ENCODE measurements at places on chromosomes 5 and 9.

DNA sequence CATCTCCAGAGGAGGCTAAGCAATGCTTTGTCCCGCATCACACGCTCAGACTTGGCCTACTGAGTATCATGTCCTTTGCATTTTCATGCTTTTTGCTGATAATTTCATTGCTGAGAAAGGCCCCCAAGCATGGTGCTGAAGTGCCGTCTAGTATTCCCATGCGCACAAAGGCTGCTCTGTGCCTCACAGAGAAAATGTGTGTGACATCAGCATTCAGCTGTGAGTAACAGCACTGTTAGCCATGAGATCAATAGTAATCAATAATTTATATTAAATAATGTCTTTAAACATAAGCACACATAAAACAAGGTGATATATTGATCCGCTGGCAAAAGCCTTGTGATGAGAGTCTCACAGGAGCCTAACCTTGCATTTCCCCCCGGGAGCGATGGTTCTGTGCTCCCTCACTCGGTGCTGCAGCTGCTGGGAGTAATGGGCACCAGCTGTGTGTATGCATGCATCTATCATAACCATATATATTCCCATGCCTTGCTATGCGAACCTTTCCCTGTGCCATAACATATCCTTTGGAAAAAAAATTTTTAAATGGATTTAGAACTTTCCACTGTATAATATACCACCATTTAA lies 50.4 kb upstream of the RNF130 start:
- H3K4me3 ChIP-seq, result no peak overlapping the region
- H3K36me3 ChIP-seq, result no peaks in the 10 kb centered on the region
- peaks cover 14% of the 10 kb centered on the region for H3K27me3 ChIP-seq

GRCh38 chr9:124279531-124280175 lies 21.9 kb downstream of the NEK6 start:
- peaks cover 7% of the 10 kb centered on the region for H3K4me1 ChIP-seq
- H3K27me3 ChIP-seq, result no peaks in the 10 kb centered on the region
- H3K27ac ChIP-seq, result no peak overlapping the region
- DNase-seq, result no peak
- no peak overlapping the region for H3K4me3 ChIP-seq

- no peak for DNase-seq
- no peak overlapping the region for H3K27ac ChIP-seq
- H3K36me3 ChIP-seq, result no peaks in the 10 kb centered on the region
- no peak overlapping the region for H3K4me3 ChIP-seq
- H3K4me1 ChIP-seq, result no peaks in the 10 kb centered on the region
These were observed 165.8 kb upstream of the CDH6 start for GRCh38 chr5:31027721-31028120.

- no peak overlapping the region for H3K27ac ChIP-seq
- peaks cover 30% of the 10 kb centered on the region for H3K27me3 ChIP-seq
- no peaks in the 10 kb centered on the region for H3K4me1 ChIP-seq
- DNase-seq, result no peak
- no peaks in the 10 kb centered on the region for H3K36me3 ChIP-seq
These were observed 15.1 kb downstream of the EPB41L4B start for GRCh38 chr9:109305801-109306200.

DNA sequence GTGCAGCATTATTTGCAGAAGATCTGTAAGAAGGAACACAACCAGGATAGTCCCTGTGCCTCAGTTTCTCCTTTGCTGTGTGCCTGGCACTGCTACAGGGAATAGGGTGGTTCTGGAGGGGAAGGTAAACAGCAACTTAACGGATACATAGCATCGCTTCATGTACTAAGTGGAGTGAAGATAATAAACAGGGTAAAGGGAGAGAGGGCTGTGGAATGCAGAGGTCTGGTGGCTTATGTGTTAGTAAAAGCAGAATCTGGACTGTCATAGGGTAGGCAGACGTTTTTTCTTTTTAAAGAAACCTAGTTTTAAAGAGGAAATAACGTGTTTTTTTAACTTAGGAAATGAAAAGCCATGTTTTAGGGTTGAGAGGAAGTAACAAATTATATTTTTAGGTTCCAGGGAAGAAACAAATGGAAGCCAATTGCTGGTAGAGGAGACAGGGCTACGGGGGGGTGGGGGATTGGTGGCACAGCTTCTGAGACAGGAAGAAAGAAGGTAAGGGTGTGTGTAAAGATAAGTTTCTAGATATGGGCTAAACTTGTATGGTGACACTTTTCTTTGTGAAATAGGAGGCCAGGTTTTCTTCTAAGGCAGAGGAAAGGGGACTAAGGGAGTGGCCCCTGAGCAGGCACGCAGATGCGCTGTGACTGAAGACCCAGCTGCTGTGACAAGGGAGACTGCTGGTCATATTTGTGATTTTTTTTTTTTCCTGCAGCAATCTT lies 1.3 kb downstream of the GNG10 start:
- H3K4me3 ChIP-seq, result peak overlapping the region; percentile 90
- peaks cover 10% of the 10 kb centered on the region for H3K36me3 ChIP-seq
- peaks cover 23% of the 10 kb centered on the region for H3K4me1 ChIP-seq
- DNase-seq, result no peak
- H3K27me3 ChIP-seq, result no peaks in the 10 kb centered on the region

- H3K36me3 ChIP-seq, result no peaks in the 10 kb centered on the region
- H3K4me1 ChIP-seq, result peaks cover 3% of the 10 kb centered on the region
- no peak overlapping the region for H3K27ac ChIP-seq
- no peak for DNase-seq
- H3K27me3 ChIP-seq, result peaks cover 16% of the 10 kb centered on the region
- no peak overlapping the region for H3K4me3 ChIP-seq
These were observed 56.7 kb upstream of the FST start for GRCh38 chr5:53423724-53424123.

GRCh38 chr9:109426626-109427402 lies 71.3 kb downstream of the PTPN3 start:
- no peak for DNase-seq
- H3K4me3 ChIP-seq, result no peak overlapping the region
- H3K27ac ChIP-seq, result no peak overlapping the region
- peaks cover 9% of the 10 kb centered on the region for H3K27me3 ChIP-seq

All from activated naive CD8-positive, alpha-beta T cell treated with anti-CD3 and anti-CD28 coated beads for 36 hours (primary cell).